ENCODE measurements at places on chromosomes 11 and 22. TPM values are rescaled to one million over a fixed set of nuclear protein-coding genes. Genes with fewer than 3 reads are reported as not detected.

DNA sequence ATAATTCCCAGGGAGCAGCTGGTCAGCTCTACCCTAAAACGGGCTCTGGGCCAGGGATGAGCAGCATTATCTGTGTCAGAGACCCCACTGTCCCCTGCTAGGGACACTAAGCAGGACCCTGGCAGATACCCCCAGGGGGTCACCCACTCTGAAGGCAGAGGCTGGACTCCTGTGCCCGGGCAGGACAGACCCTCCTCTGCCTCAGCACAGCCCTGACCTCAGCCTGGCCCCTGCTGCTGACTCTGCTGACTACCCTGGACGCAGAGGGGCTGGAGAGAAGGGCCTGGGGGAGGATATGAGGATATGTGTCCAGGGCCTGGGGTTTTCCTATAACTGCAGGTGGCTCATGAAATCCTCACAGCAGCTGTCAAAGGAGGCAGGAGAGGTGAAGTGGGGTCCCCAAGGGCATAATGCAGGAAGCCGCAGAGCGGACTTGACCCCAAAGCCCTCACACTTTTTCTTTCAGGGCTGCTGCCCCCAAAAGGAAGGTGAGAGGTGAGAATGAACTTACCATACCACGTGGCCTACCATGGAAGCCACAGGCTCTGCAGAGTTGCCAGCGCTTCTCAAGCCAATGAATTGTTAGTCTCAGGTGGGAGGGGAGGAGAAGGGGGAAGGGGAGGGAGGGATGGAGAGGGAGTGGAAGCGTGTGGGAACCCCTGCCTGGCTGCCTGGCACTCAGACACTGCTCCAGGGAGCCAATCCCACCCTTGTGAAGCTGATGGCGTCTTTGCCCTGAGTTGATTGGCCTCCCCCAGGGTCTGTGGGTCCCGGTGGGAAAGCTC is 76.7 kb upstream of the WNT11 start:
- H3K36me3 ChIP-seq, result no peaks in the 10 kb centered on the region
- no peak for DNase-seq
- H3K4me3 ChIP-seq, result no peak overlapping the region

Gene OR56A1
- total RNA-seq, result not detected

DNA sequence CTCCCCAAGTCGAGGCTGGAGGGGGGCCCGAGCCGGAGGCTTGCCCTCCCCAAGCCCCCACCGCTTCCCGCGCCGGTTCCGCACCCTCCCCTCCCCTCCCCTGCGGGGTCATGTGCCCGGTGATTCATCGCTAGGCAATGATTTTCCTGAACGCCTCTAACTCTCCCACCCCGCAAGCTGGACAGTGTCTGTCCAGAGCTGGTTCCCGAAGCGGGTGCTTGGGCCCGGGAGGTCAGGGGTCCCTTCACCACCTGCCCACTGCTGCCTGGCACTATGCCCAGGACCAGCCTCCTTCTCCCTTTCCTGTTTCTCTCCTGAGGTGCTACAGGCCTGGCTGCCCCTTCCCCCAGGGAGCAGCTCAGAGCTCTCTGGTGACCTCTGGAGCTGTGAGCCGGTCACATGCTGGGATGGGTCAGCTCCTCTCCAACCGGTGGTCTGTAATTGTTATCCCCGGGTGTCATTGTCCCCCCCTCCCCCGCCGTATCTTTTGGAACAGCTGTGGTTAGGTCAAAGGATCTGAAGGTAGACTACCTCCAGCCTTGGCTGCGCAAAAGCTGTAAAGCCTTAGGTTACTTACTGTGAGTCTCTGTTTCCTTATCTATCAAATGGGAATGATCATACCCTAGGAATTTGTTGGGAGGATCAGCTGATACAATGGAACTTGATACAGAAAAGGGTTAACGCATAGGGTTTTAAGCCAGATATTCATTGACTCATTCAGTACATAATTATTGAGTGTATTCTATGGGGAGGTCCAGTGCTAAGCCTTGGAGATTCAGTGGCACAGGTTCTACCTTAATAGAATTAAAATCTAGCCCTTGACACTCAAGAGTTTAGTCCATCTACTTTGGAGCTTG is 753 bp downstream of the STX3 start:
- peak overlapping the region; percentile 84 for H3K4me3 ChIP-seq
- H3K27me3 ChIP-seq, result peaks cover 28% of the 10 kb centered on the region
- peak overlapping the region; percentile 63 for H3K27ac ChIP-seq
- H3K36me3 ChIP-seq, result peaks cover 3% of the 10 kb centered on the region

Gene MUC5AC
- not detected for total RNA-seq

Gene SYT7
- 0.09 TPM for total RNA-seq

Gene TIRAP
- total RNA-seq, result 15.9 TPM

GRCh38 chr22:32531228-32531627 is 56.6 kb downstream of the FBXO7 start:
- H3K4me3 ChIP-seq, result no peak overlapping the region
- no peaks in the 10 kb centered on the region for H3K27me3 ChIP-seq
- no peak overlapping the region for H3K27ac ChIP-seq
- no peaks in the 10 kb centered on the region for H3K36me3 ChIP-seq
- DNase-seq, result no peak

- H3K27ac ChIP-seq, result no peak overlapping the region
- H3K27me3 ChIP-seq, result no peaks in the 10 kb centered on the region
- no peak for DNase-seq
- H3K4me3 ChIP-seq, result no peak overlapping the region
Observed at GRCh38 chr11:69153661-69154060, 2.1 kb upstream of the SMIM38 start.

DNA sequence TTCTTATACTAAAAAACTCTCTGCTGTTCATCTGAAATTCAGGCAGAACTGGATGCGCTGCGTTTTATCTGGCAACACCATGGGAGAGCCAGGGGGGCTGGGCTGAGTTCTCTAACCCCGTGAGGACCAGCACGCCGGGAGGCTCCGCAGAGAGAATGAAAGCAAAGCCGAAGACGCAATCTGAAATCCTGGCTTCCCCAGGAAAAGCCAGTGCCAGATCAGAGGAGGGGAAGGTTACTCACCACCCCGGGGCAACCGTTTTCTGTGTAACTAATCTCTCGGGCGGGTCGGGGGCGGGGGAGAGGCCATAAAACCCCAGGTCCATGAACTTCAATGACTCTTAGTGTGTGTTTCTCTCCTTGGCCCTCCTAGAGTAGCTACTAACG is 99.4 kb downstream of the SHANK2 start:
- H3K4me1 ChIP-seq, result no peaks in the 10 kb centered on the region
- H3K27ac ChIP-seq, result no peak overlapping the region
- H3K36me3 ChIP-seq, result no peaks in the 10 kb centered on the region
- no peak overlapping the region for H3K4me3 ChIP-seq
- peaks cover 6% of the 10 kb centered on the region for H3K27me3 ChIP-seq

Gene KRTAP5-11
- total RNA-seq, result not detected

DNA sequence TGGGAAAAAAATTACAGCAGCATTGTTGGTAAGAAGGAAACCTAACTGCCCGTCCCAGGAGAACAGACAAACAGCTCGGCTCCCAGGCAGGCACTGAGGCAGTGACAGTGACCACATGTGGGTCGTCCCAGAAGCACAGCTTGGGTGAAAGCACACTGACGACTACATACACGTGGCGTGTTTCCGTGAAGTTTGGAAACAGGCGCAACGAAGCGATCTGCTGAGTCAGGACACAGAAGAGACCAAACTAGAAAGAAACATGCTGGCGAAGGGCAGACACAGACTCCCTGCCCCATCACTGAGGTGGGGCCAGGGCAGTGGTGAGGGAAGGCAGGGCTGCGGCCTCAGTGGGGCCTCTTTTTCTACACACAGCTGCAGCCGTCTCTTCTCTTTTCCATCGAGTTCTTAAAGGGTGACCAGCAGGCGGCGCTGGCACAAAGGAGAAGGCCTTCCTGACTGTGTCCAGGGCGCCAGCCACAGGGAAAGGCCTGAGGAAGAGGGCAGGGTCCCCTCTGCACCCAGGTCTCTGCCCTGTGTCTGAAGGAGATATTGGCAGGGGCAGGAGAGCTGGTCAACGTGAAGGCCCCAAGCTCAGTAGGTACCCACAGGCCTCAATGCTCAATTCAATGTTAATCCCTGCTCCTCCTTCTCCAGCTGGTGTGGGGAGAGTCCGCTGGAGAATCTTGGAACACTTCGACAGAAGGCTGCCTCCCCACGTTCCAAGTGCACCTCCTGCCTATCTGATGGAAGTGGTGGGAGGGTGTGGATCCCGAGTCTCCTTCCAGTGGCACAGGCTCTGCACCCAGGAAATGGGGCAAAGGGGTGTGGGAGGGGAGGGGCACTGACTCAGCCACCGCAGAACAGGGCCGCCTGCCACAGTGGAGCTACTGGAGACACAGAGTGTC is 19.9 kb downstream of the CARS1 start:
- peaks cover 67% of the 10 kb centered on the region for H3K36me3 ChIP-seq
- no peak overlapping the region for H3K4me3 ChIP-seq
- no peak for DNase-seq
- H3K27ac ChIP-seq, result peak overlapping the region; percentile 8

- no peak overlapping the region for H3K27ac ChIP-seq
- peaks cover 11% of the 10 kb centered on the region for H3K36me3 ChIP-seq
- no peak for DNase-seq
- peaks cover 16% of the 10 kb centered on the region for H3K4me1 ChIP-seq
Observed at GRCh38 chr22:19859861-19860510, 5.3 kb upstream of the GNB1L start.

Measured in activated T-helper 2 cell treated with anti-CD3 and anti-CD28 coated beads, Interferon-gamma antibody, Interleukin-2, Interleukin-4, amounts not matched to agents 10 μg/mL and 5 μg/mL and 100 μg/mL, durations not matched to agents 14 hours and 24 hours and 36 hours (primary cell).